Left lung (tissue), 14 donors: ENCODE measurements at places on chromosomes 1 and 21. TPM values are rescaled to one million over a fixed set of nuclear protein-coding genes. Genes with fewer than 3 reads are reported as not detected.
A peak's percentile ranks its signal among the peaks of the same experiment; 100 is the strongest.

DNA sequence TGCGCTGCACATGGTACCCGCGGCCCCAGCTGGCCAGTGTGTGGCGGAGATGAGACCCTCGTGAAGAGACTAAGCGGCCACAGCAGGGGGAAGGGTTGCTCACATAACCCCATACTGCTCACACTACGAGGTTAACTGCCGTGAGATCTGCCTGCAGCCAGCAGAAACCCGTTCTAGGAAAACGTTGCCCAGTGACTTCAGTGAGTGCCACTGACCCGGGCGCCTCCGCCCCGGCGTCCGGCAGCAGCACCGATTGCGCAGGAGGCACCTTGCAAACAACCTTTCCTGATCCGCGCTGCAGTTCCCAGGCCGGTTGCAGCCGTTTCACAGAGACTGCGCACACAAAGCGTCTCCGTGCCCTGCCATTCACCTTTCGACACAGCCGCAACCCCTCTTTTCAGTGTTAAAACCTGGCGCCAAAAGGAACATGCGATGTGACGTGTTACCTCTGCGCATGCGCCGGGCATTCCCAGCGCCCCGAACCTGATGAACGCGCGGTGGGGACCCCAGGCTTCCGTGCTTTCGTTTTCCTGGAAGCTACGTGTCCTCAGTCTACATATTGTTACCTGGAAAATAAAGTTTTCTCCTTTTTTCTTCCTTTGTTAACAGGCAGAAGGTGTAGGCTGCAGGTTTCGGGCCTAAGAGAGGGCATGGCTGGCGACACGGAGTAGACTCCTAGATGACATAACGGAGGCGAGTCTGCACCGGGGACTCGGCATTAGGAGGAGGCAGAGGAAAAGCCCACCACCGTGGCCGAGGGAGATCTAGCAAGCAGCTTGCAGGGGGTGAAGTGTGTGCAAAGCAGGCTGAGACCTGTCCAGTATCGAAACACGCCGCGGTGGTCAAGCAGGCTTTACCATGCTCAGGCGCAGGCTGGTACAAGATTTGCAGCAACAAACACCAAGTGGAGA lies 8.9 kb downstream of the VPS26C start:
- peak; percentile 75 for DNase-seq

- no peak for DNase-seq
Observed at GRCh38 chr1:203640723-203641502, 14.3 kb downstream of the ATP2B4 start.

DNA sequence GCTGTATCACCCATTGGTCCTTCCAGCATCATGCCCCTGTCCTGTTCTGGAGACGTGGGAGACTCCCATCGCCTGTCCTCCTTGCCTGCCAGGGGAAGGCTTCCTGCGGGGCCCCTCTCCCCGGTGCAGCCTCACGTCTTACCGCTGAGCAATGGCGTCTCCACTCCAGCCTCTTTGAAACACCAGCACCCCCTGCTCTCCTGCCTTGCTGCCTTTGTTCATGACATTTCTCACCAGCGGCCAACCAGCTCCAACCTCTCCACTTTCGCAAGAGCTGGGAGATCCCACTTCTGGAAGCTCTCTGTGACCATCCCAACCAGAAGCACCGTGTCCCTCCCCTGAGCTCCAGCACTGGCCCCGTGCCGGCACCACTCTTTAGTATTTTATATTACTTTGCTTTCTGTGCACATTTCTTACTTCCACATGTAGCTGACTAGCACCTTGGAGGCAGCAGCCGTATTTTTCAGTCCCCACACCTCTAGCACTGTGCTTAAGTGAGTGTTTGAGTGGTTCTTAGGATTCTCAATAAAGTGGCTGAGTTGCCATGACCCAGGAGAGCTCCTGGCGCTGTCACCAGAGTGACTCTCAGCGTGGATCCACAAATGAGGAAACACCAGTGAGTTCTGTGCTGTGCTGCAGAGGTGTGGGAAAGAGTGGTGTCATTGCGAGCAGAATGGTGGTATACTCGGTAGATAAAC lies 83.5 kb downstream of the ATP5PO start:
- DNase-seq: no peak

GRCh38 chr21:46437511-46437910 lies 21.2 kb upstream of the DIP2A start:
- no peak for DNase-seq

DNA sequence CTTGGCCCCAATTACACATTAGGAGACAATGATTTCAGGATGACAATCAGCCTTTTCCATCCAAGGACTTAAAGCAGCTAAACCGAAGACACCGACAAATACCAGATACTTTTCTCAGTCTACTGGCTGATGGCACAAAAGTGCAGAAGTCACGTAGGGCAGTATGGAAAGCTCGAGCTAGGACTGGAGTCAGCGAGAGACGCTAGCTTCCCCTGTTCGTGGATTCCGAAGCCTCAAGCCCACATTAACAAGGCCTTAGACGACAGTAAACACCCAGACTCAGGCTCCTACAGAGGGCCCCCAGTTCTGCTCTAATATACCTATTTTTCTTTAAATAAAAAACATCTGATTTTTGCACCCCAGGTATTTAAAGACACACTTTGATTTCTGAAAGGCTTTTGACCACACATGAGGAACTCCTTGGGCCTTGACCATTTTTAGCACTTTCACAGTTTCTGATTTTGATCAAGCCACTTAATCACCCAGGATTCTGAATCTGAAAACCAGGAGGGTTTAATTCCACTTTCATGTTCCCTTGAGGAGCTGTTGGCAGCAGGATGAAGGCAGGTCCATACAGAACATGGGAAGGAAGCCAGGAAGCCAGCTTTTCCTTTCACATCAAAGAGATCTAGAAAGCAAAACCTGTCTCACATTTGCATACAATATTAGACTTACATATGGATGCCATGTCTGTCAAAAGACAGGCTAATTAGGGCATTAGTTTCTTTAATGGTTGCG lies 204.1 kb downstream of the GABPA start:
- peak; percentile 21 for DNase-seq

DNA sequence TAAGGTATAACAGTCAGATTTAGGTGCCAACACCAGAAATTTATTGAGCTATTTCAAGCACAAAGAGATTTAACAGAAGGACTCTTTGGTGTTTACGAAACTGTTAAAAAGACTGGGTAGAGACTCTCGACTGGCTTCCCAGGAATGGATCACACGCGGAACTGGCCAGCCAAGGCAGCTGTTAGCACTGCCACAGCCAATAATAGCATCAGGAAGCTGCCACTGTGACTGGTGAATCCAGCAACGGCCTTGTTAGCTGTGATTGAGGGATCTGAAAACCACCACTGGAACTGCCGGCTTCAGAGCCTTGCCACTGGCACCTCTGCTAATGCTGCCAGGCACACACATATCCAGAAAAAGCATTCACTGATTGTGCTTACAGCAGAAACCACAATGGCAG lies 10.6 kb upstream of the SIM2 start:
- DNase-seq: no peak

GRCh38 chr1:185207980-185208602 lies 51.1 kb downstream of the SWT1 start:
- no peak for DNase-seq

GRCh38 chr1:202266061-202266765 lies 72.6 kb downstream of the LGR6 start:
- DNase-seq: no peak

DNA sequence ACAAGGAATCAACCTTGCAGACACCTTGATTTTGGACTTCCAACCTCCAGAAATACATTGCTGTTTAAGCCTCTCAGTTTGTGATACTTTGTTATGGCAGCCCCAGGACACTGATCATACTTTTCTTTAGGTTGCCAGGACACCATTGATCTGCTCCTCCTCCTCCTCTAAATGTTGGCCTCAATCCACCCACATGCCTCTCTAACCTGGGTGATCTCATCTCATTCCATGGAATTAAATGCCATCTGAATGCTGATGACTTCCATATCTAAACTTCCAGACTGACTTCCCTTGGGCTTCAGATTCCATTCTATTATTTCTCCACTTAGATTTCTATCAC lies 7.4 kb upstream of the PPP1R15B start:
- DNase-seq: no peak

- no peak for DNase-seq
Observed at GRCh38 chr21:44702973-44703730, 6.2 kb downstream of the KRTAP10-12 start.

DNA sequence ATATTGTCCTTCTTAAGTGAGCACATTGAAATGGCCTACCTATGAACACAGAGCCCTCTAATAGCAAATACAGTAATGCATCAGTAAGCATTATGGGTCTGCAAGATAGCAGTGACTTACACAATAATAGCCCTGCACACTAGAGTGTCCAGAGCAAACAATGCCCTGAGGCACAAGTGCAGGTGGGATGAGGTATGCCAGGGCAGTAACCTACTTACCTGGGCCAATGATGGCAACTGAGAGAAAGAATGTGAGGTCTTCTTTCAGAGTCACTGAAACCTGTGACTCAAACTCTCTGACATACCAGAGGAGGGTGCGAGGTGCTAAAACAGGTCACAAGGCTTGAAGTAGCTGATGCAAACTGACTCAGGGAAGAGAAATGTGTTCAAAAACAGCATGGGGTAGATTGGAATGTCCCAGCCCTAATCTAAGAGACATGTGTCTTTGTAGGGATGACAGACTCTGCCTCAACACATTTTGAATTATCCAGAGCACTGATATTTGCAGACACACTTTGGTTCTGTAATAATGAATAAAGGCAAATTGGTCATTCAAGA lies 168.5 kb upstream of the RUNX1 start:
- no peak for DNase-seq

ADAM30 gene
- not detected for polyA plus RNA-seq

S100A8 gene
- 33.2 TPM for polyA plus RNA-seq

DAB1 gene
- 1.6 TPM for polyA plus RNA-seq

BTBD8 gene
- polyA plus RNA-seq: 8.5 TPM
